ENCODE measurements at places on chromosomes 6 and 20. TPM values are rescaled to one million over a fixed set of nuclear protein-coding genes. Genes with fewer than 3 reads are reported as not detected.

DNA sequence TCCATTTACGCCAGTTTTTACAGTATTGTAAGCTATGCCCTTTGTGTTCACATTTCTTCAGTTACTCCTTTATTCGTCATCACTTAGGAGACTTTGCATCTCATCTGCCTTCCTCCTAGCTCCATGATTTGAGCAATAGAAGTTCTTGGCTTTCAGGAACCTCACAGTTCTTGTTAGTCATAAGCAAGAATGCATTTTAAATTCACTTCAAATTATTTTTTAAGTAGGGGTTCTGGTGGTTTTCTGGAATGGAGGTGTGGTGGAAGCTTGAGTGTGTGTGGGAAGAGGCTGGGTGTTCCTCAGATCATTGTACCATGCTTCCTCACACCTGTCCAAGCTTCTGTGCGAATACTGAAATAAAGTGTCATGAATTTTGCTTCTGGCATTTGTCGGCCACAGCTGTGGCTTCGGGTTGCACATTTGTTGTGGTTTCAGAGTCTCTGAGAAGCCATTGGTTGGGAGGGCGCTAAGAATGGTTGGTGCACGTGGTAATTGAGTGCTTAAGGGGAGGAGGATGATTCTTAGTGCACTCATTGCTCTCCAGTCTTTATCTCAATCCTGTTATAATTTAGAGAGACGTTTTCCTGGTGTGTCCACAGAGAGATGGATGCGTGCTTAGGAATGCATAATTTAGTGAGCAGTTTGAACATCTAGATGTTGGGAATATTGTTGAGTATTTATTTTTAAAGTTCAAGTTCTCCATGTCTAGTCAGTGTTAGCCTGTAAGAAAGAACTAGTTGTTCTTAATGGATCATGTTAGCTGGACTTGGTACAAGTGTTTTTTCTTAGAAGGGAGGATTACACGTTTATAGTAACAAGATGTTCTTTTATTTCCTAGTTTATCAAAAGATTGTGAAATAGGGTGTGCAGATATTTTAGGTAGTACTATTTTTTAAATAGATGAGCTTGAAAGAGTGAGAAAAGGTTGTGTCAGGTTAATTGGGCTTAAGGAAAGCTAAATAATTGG lies 31.9 kb downstream of the FOXO3 start:
- DNase-seq = no peak

GRCh38 chr20:57780398-57780797 lies 70.6 kb upstream of the PMEPA1 start:
- no peak for DNase-seq

GRCh38 chr6:56650191-56650590 lies 7.5 kb upstream of the DST start:
- no peak for DNase-seq

DNA sequence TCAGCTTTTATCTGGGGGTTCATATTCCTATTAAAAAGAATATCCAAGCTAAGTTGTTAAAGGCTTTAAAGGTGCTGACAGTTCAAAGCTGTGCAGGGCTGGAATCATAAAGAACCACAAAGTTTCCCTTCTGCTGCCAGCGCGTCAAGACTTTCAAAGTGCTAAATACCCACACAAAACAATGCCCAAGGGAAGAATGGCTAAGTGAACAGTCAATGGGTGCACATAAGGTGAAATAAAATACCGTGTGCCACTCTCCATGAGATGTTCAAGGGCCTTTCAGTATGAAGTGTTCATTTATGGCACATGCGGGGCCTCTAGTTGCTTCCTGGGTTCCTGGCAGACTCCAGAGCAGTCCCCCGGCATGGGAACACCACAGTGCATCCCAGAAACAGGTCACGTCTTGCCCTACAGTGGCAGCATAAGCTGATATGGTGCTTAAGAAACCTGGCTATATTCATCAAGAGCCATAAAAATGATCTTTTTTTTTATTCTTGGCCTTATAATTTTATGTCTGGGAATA lies 14.1 kb downstream of the TXNDC5 start:
- DNase-seq = peak; percentile 21

GRCh38 chr20:23910210-23910609 lies 30.7 kb upstream of the CST5 start:
- DNase-seq = no peak

DNA sequence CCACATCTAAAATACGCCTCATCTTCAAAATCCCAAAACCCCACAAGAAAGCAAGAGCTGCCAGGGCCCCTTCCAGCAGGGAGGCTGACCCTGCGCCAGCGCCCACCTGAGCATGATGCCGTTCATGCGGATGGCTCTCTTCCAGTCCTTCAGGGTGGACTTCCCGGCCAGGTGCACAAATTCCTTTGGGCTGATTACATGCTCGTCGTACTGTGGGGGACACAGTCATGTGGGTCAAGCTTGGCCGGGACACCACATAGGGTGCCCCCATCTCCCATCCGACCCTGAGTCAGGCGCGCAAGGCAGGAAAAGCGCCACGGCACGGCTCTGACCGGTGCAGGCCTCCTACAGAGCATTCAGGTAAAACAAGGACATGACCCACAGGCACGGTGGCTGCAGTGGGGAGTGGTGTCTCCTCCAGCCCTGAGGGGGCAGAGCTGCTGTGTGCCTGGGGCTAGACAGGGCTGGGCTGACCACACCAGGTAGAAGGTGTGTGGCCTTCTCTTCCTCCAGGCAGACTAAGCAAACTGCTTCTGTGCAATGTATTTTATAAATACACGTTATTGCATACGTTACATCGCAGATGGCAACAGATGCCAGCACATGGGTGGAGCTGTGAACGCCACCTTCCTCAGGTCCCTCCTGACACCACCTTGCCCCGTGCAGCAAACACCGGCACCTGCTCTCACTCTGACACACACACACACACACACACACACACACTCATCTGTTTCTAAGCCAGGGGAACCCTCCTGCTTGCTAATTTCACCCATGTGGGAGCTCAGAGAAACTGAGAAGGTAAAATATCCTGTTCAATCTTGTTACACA lies 23.8 kb upstream of the HELZ2 start:
- peak; percentile 27 for DNase-seq

DNA sequence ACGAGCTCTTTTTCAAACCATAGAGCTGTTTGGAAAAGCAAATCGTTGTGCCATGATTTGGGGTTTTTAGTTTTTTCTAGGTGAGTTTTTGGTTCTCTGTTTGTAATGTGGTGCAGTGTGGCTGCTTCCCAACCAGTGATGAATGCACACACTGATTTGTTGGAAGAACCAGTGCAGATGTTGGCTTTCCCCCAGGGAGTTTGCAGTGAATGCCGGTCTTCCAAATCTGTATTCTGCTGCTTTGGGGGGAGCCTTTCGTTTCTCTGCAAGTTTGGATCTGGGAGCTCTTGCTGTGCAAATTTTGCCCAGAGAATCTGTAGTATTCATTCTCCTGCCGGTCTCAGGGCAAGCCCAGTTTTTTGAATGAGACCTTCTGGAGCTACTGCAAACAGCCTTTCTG lies 14.5 kb downstream of the HECA start:
- DNase-seq = no peak

DNA sequence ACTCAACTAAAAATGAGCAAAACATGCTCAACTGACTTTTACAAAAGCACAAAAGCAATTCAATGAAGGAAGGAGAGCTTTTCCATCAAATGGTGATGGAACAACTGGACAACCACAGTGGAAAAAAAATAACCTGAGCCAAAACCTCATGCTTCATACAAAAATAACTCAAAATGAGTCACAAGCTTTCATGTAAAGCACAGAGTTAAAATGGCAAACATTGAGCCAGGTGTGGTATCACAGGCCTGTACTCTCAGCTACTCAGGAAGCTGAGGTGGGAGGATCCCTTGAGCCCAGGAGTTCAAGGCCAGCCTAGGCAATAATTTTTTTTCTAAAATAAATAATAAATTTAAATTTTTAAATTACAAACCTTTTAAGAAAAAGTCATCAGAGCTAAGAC lies 18.4 kb upstream of the HLA-G start:
- DNase-seq = no peak

DNA sequence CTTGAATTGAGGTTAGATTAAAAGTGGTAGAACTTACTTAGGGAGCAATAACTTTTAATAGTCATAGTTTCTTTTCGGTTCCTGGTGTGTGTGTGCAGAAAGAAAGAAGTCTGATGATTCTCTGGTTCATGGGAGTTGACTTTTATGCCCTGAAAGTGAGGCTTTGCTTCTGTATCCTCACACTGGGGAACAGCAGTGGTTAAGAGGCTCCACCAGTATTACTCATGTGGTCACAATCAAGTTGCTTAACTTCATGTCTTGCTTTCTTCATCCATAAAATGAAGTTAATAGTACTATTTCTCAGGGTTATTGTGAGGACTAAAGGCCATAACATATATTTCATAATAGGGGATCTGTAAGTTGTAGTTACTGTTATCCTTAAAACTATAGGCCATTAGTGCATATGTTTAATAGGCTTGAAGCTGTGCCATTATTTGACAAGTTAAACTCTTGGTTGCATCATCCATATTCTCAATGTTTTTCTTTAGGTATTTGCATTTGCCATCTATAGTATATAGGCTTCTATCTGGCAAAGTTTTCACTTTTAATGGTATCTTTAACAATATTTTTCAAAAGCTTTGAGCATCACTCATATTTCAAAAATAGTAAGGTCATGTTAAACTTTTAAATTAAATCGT lies 262.4 kb downstream of the PLCB1 start:
- DNase-seq = no peak

- no peak for DNase-seq
These were observed 58.9 kb upstream of the SRSF6 start for GRCh38 chr20:43398676-43399324.

- DNase-seq = peak; percentile 56
These were observed 30.4 kb upstream of the PNRC1 start for GRCh38 chr6:89050155-89050554.

- DNase-seq = no peak
These were observed 55.8 kb downstream of the SOBP start for GRCh38 chr6:107545763-107546162.

DNA sequence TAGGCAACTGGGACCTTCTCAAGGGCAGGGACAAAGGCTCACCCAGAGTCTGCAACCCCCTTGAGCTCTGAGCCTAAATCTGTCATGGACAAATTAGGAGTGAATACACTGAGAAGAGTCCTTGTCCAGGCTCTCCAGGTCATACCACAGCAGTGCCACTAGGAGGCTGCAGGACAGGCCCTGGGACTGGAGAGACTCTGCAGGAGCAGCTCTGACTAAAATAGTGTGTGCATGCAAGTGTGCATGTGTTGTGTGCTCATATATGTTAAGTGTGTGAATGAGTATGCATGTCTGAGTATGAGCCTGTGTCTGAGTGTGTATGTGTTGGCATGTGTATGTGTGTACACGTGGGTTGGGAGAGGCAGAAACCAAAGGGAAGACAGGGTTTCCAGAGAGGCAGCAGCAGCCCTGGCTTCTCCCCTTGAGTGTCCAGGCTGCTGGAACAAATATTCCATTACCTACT lies 27.1 kb downstream of the MRPL14 start:
- no peak for DNase-seq

GRCh38 chr6:37077905-37078296 lies 72.4 kb downstream of the FGD2 start:
- DNase-seq = peak; percentile 91

- DNase-seq = no peak
These were observed 39.9 kb downstream of the SCGN start for GRCh38 chr6:25691894-25692293.

DNA sequence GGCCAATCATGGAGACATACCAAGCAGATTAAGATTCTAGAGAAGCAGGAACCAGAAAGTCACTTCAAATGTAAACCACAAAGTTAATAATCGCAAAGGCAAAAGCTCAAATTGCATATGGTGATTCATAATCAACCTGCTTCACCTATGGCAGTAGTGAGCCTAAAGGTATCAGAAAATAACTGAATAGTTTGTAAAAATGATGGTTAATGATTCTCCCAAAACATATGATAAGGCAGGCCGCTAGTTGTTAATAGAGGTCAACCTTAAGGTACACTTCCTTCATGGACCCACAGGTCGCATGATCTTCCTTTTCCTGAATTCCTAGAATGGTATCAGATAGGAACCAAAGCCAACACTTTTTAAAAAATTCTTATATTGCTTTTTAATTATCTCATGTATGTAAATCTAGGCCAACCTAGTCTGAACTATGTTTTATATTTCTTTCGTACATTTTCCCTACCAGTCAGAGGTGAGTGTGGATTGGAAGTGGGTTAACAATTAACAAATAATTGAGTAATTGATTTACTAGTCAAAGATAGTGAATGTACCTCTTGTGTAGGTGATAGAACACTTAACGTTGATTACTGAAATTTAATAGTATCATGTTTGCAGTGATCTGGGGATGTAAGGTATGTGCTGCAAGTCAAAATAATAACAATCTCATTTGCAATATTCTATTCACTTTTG lies 16.4 kb downstream of the TAAR2 start:
- DNase-seq = no peak

DNA sequence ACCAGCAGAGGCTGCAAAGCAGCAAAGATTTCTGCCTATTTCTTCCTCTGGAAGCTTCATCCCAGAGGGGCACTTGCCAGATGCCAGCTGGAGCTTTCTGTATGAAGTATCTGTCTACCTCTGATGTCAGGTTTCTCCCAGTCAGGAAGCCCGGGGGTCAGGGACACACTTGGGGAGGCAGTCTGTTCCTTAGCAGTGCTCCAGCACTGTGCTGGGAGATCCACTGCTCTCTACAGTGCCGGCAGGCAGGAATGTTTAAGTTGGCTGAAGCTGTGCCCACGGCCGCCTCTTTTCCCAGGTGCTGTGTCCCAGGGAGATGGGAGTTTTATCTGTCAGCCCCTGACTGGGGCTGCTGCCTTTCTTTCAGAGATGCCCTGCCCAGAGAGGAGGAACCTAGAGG lies 631.1 kb upstream of the HTR1E start:
- no peak for DNase-seq

DNA sequence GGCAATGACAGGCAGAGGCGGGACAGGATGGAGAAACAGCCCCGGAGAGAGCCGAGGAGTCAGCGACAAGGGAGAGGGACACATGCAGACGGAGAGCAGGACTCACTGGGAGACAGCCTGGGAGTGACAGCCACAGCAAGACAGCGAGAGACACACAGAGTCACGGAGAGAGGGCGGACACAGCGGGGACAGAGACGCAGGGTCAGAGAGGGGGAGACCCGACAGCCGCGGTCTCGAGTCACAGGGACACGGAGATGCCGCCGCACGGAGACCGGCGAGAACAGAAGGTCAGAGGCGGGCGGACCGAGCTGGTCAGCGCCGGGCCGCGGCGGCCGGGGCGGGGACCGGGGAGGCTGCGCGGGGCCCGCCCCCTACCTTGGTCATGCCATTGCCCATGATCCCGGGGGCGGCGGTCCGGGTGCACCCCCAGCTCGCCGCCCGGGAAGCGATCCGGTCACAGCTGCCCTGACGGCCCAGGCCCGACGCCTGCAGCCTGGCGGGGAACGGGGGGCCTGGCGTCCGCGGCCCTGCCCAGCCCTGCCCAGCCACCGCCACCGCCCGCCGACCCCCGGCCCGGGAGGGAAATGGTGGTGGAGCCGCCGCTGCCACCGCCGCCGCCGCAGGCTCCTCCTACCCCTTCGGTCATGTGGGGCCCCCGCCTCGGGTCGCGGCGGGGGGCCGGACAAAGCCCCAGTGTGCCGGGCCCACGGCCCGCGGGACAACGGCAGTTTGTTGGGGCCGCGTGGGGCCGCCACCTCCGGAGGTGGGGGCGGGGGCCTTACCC lies at the start of the genes DUSP15 and TTLL9:
Gene DUSP15, minus strand, starts transcription at position 586 of the 784 bp plus-strand sequence. Its CDS starts 190 bp downstream, at position 396.
Gene TTLL9, plus strand, starts transcription at position 693 of the 784 bp plus-strand sequence. CDS start 493 bp downstream, outside the sequence.
- peak; percentile 84 for DNase-seq

- DNase-seq = no peak
These were observed 372.2 kb downstream of the NRN1 start for GRCh38 chr6:5634525-5634924.

Gene ADGB
- 0.18 TPM for total RNA-seq

Gene SAMD5
- total RNA-seq = 2.1 TPM

Gene COL20A1
- 0.09 TPM for total RNA-seq

Gene TTBK1
- not detected for total RNA-seq

Gene PMEPA1
- total RNA-seq = 167 TPM

Gene OR2J3
- total RNA-seq = not detected

Gene BEND6
- 3.1 TPM for total RNA-seq

Gene OR2H2
- not detected for total RNA-seq

Measured in aorta (tissue), 5 donors.